Activated naive CD4-positive, alpha-beta T cell treated with anti-CD3 and anti-CD28 coated beads, Interleukin-2, amount 50 U/mL, for 72 hours (primary cell): ENCODE measurements at places on chromosomes 5 and 9.

DNA sequence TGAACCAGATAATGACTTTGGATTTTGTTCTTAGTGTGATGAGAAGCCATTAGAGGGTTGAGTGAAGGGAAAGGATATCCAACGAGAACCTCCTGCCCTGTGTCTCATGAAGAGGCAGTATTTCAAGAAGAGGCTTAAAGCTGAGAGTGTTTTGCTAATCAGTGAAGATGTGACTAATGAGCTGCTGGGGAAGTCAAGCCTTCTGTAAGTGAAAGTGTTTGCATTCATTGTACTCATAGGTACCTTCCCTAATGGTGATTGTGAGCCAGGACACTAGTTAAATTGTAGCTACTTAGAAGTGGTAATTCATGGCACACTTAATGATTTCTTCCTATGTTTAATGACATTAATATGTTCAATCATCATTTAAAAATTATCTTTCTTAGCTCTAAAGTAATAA lies 23.7 kb downstream of the PIP5K1B start:
- DNase-seq: no peak

DNA sequence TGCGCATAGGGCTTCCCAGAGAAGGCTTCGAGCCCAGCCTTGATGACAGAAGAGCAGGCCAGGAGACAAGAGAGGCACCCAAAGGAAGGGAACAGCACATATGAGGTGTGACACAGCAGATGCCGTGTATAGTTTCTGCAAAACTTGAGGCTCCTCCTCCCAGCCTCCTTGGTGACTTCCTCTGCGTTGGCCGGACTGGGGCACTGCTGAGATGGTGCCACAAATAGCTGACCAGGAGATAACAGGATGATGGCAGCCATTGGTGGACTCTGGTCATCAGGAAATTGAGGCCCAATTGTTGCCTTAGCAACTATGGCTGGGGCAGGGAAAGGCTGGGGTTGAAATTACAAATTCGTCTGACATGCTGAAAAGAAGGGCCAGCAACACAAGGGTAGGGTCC lies 4.8 kb upstream of the ZNF79 start:
- no peak for DNase-seq

DNA sequence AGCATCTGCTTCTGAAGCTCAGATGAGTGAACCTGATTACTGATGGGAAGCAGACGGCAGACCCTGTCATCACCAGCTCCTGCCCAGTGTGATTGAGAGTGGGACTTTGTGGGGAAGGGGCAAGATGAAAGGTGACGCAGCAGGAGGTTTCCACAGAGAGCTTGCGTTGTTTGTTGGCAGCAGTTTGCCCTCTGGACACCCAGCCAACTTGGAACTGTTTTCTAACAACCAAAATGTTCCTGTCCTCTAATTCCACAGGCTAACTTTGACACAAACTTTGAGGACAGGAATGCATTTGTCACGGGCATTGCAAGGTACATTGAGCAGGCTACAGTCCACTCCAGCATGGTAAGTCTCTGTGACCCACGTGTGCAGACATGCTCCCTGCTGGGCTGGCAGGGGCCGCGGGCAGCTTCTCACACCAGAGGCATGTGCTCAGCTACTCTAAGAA lies 20.9 kb downstream of the CYFIP2 start:
- no peak for DNase-seq

DNA sequence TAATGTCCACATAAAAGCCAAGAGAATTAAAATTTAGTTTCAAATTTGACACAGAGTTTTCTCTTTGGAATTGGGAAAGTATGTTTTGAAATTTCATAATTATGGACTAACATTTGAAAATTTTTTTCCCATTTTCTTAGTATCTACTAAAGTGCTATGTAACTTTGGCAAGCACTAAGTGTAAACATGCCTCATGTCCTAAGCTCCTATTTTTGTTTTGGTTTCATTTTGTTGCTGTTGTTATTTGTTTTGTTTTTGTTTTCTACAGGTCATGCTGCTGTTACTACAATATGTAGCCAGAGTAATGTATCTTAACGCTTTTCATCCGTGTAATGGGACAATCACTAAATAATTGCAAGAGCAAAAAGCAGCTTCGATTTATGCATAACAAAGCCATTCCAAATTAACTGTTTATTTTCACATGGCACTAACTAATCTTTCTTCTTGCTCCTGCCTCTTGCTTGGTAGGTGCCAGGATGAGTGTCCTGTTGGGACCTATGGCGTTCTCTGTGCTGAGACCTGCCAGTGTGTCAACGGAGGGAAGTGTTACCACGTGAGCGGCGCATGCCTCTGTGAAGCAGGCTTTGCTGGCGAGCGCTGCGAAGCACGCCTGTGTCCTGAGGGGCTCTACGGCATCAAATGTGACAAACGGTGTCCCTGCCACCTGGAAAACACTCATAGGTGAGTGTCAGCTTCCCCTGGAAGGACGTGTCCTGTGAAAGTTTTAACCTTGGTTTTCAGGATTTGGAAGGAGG lies 107.3 kb upstream of the PRRC1 start:
- DNase-seq: no peak

DNA sequence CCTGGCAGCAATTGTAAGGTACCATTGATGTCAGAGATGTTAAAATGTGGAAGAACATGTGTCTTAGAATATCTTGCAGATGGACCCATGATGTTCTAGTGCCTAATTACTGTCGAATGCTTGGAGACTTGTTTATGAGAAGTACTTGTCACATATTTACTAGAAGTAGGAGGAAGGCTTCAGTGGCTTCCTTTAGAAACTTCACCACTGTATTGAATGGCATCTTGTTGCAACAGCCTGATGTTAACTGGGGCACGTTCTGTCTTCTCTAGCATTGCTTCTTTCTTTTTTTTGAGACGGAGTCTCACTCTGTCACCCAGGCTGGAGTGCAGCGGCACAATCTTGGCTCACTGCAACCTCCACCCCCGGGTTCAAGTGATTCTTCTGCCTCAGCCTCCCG lies 16.5 kb downstream of the UGCG start:
- no peak for DNase-seq

GRCh38 chr5:76657683-76658311 lies 34.6 kb upstream of the F2RL2 start:
- no peak for DNase-seq

- no peak for DNase-seq
These were observed 17.9 kb downstream of the CMYA5 start for GRCh38 chr5:79707535-79707934.

DNA sequence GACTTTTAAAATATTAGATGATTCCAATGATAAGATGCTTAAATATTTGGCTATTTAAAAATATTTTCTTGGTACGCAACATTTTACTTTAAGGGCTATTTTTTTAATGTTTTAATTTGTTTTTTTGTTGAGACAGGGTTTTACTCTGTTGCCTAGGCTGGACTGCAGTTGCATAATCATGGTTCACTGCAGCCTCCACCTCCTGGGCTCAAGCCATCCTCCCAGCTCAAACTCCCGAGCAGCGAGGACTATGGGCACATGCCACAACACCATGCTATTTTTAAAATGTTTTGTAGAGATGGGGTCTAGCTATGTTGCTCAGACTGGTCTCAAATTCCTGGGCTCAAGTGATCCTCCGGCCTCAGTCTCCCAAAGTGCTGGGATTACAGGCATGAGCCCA lies 850.2 kb upstream of the DMAC1 start:
- DNase-seq: no peak

DNA sequence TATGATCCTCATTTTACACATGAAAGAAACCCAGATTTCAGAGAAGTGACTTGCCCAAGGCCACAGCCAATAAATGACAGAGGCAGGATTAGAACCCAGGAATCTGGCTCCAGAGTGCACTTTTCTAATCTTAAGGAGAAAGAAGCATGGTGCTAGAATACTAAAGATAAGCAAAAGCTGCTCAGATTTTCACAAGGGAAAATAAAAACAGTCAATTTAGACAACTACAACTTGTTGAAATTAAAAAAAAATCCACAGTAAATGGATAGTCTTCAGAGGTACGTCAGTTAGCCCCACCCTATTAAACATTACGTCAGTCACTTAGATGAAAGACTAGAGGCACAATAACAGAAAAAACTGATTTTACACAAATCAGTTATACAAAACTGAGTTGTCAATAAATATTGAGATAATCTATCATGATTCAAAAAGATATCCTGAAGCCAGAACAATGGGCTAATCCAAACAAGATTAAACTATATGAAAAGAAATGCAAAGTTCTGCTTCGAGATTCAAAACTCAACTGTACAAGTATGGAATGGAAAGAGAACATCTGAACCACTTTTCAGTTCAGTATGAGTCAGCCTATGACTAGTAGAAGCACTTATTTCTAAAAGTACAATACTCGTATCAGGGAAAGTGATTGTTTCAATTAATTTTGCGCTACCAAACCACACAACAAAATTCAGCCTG lies 9.3 kb downstream of the TMEM245 start:
- DNase-seq: no peak

- no peak for DNase-seq
These were observed 39.5 kb downstream of the MFAP3 start for GRCh38 chr5:154078272-154078671.

DNA sequence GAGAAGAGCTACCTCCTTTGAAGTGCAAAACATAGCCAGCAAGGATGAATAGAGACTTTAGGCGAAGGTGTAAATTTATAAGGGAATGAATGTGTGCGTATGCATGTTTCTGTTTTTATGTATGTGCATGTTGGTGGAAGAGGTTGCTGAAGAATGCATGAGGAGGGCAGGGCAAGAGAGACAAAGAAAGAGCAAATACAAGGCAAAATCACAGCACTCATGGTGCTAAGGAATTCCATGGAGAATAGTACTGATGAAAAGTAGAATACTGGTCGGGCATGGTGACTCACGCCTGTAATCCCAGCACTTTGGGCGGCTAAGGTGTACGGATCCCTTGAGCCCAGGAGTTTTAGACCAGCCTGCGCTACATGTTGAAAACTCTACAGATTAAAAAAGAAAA lies 762.1 kb upstream of the PTPRD start:
- no peak for DNase-seq

GRCh38 chr9:35814106-35814840 lies 569 bp downstream of the HINT2 start:
- peak; percentile 66 for DNase-seq

- no peak for DNase-seq
These were observed 14.1 kb downstream of the LCN10 start for GRCh38 chr9:136728548-136729123.

- DNase-seq: no peak
These were observed 135.5 kb upstream of the CPEB4 start for GRCh38 chr5:173752653-173753052.

DNA sequence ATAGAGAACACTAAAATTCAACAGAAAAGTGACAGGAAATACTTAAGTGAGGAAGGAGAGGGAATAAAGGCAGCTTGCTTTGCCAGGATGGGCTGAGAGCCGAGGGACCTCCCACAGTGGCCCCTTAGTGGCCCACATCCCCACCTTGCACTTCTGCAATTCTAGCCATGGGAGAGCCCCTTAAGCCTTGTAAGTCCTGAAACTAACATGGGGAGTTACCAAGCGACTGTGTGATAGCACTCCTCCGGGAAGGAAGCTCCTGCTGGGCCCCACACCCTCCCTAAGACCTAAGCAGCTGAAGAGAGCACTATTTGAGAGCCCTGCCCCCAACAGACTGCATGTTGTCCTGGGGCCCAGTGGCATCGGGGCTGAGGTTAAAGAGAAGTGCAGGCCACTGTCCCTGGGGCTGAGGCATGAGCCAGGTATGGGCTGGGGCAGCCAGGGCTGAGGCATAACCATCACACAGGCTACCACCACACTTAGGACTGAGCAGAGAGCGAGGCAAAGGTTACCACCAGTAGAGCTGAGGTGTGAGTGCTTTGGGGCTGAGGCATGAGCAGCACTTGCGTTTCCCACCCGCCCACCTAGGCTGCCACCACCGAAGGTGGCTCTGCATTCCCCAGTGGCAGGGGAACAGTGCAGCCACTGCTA lies 301.8 kb upstream of the TRPC7 start:
- no peak for DNase-seq

DNA sequence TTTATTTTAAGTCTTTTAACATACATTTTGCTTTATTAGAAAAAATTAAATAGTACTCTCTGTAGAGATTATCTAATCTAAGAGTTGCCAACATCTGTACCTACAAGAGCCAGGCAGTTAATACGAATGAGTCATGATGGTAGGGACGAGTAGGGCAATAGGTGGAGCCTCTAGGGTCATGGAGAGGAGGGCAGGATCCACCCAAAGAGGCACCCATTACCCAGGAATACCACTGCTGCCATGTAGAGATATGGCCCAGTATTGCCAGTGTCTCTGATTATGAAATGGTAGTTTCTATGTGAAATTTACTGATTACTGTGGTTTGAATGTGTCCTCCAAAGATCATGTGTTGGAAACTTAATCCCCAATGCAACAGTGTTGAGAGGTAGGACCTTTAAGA lies 170.4 kb downstream of the PIK3R1 start:
- no peak for DNase-seq

DNA sequence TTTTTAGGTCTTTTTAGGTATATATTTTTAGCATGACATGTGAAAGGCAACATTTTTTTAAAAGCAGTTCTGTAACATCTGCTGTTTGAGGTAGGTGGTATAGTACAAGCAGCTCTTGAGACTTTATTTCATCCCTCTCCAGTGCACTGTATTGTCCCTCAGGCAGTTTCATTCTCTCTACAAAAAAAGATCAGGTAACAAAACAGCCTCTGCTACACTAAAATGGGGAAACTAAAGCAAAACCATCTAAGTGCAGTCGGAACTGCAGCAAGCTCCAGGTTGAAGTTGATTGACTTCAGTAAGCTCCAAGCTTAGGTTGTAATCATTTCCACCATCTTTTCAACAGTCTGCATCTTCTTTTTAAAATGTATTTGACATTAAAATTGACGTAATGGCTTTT lies 195.6 kb downstream of the DEPDC1B start:
- no peak for DNase-seq
